ENCODE measurements at places on chromosomes 1 and 21.

GRCh38 chr1:196777603-196778002 is 3.0 kb downstream of the CFHR3 start:
- DNase-seq = no peak

- DNase-seq = peak; percentile 93
Observed at GRCh38 chr1:39898648-39899603, 2.8 kb downstream of the MYCL start.

DNA sequence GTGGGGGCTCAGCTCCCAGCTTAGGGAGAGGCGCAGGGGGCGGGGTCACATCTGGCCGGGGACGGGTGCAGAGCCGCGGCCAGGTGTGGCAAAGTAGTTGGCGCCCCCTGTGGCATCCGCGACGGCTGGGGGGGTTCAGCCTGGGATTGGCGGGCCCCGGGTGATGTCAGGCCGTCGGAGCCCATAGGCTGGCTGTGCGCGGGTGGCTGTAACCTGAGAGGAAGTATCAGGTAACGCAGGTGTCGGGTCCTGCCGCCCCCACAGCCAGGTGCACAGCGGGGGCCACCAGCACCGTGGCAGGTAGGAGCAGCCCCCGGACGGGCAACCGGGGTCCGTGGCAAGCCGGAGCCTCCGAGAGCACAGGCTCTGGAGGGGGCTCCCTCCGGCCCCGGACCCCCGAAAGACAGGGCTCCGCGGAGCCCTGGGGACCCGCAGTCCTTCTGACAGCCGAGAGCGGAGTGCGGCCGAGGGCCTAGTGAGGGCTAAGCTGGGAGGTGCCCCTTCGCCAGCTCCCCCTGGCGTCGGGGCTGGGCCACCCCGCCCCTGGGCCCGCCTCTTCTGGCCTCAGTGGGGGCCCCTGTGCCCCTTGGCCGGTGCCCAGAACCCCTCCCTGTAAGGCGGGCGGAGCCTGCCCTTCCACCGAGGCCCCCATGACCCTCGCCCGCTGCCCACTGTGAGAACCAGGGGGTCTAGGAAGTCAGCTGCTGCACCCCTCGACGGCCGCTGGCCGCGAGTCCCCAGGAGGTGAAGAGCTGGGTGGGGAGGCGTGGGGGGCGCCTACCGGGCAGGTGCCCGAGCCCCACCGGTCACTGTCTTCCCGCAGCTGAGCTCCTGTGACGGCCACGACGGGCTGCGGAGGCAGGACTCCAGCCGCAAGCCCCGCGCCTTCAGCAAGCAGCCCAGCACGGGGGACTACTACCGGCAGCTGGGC is 17.9 kb downstream of the TNFRSF25 start:
- DNase-seq = no peak

GRCh38 chr21:27562303-27562702 is 595.4 kb upstream of the ADAMTS5 start:
- DNase-seq = no peak

GRCh38 chr1:171455967-171456366 is 29.4 kb upstream of the PRRC2C start:
- DNase-seq = no peak

DNA sequence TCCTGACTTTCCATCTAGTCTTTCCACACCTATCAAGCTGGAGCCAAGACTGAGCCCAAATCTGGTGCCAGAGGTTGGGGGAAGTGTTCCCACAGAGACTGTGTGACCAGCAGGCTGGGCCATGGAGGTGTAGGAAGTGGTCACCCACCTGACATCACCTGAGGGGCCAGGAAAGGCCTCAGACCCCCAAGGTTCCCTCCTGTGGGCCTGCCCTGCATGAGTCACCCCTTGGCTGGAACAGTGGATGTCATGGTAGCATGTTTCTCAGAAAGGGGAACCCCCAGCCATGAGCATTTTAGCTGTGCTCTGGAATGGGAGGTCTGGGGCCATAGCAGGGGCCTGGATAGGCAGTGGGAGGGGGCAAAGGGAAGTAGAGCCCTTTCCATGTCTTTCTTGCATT is 5.7 kb upstream of the TNFRSF8 start:
- no peak for DNase-seq

DNA sequence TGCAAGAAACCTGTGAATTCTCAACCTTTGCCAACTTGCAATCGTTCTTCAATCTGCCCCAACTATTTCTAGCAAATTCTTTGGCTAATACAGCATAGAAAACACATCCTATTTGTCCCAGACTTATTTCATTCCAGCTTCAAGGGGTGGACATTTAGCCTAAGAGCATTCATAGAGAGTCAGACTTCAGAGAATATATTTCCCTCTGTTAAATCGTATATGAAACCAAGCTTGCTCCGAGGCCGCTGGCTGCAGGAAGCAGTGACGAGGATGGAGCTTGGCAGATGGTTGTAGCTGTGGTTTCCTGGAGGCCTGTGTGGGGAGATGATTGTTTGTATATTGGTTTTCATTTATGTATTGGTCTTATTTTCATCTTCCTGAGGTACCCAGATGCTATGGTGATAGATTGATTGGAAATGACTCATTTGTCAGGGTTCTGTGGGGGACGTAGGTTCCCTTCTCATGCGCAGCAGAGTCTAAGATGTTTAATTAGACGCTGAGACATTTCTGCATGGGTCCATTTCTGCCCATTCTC is 26.1 kb downstream of the MAN1C1 start:
- DNase-seq = no peak

- no peak for DNase-seq
Observed at GRCh38 chr1:15214527-15214926, 32.5 kb upstream of the FHAD1 start.
